ENCODE measurements at places on chromosomes 6 and 20. TPM values are rescaled to one million over a fixed set of nuclear protein-coding genes. Genes with fewer than 3 reads are reported as not detected.

GRCh38 chr6:13147376-13147775 lies 181.0 kb downstream of the TBC1D7 start:
- DNase-seq = no peak

- DNase-seq = no peak
Measured at GRCh38 chr6:56663344-56663743, 20.7 kb upstream of the DST start.

GRCh38 chr6:108009894-108010293 lies 51.9 kb upstream of the SEC63 start:
- no peak for DNase-seq

GRCh38 chr20:12090920-12091319 lies 173.2 kb downstream of the BTBD3 start:
- DNase-seq = no peak

DNA sequence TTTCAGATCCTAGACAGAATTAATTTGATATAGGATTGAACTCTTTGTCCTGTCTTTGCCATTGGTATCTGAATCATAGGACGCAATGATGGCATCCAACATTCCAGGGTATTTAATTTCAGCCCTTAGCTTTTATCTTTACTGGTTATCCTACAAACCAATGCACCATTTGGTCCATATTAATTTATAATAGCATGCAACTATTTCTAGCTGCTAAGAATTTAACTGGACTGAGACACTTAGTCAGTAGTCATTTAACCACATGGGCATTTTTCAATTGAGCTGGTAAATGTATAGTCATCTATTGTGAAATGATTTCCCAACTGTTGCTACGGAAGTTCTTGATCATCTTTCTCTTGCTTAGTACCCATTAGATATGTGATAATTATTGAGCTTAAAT lies 141.1 kb downstream of the CD164 start:
- no peak for DNase-seq

- DNase-seq = no peak
Measured at GRCh38 chr6:129890701-129891100, 29.6 kb upstream of the TMEM244 start.

DNA sequence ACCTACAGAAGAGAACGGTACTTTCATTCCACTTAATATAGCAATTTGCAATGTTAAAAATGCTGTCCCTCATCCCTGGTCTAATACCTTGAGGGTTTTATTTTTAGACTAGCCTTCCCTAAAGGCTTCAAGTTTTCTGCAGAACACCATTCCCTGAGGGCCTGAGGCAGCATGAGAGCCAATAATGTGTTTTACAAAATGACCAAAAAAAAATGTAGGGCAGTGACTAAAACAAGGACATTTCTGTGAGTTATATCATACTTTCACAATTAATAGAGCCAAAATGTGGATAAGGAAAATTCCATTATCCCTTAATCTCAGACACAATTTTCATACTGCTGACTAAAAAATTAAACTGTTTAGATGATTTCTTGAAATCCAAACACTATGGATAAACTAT lies 22.7 kb downstream of the GPR63 start:
- DNase-seq = no peak

DNA sequence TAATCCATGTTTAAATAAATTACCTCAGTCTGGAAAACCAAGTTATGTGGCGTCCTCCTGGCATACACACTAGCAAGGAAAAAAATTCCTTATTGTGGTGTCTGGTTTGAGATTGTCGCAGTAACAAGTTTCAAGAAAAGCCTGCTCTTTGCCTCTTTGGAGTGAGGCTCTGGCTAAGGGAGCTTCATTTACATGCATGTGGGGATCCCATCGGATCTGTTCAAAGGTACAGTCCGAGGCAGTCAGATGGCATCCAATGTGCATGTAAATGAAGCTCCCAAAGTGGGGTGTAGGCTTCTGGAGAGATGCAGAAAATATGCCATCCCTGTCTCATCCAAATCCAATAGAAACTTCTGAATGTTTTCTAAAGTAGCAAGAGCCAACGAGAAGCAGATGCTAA lies 199.5 kb upstream of the FBXL4 start:
- DNase-seq = no peak

DNA sequence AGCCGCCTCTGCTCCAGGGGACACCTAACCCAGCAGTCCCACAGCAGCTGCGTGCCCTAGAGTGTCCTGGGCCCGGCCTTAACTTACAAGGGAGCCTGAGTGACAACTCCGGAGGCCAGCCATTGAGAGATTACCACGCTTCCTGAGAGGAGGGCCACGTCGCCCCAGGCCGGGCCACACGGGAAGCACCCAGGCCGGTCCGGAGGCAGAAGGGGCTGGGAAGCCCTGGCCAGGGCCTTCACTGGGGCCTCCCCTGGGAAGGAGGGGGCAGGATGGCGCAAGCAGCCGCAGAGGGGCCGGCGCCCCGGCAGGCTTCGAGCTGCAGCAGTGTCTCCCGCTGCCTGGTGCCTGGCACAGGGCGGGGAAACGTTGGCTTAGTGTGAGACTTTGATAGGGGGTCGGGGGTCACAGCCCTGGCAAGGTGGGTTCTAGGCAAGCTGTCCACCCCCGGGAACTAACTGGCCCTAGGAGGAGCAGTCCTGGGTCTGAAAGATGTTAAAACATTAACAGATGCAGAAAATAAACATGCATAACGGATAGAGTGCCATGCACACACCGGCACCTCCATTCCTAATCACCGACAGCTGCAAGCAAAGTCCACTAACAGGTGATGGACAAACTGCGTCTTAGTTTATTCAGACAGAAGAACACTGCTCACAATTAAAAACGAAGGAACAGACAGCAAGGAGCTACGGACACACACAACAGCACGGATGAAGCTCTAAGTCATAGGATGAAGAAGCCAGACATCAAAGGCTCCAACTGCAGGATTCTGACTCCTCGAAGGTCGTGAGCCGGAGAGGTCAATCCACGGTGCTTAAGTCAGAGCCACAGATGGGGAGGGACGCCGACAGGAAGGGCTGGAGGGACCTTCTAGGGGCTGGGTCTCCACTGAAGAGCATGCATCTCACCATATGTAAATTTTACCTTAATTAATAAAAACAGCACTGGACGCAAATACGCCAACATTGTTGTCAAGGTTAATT lies 17.4 kb downstream of the CHRNA4 start:
- DNase-seq = no peak

DNA sequence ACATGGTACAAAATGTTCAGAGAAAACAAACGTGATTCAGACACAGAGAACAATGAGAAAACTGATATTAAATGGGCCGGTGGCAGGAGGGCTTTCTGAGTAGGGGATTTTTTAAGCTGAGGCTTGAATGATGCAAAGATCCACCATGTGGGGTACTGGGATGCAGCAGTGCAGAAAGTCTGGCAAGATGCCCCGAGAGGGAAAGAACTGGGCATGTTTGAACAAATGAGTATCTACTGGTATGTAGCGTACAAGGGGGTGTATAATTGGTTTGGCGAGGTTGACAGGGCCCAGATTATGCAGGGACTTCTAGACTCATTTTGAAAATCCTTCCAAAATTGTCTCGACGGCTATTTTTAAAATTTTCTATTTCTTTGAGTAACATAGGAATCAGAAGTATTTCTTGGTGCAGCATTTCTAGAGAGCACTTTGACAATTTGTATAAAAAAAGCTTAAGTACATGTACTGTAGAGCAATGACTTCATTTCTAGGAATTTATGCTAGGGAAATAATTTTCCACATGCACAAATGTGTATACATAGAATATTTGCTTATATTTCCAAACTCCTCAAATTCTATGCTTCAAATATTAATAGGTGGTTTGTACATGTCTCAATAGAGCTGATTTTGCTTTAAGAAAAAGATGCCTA lies 119.6 kb upstream of the DOK5 start:
- no peak for DNase-seq

Gene SLC24A3
- total RNA-seq = not detected

Gene GSTA3
- total RNA-seq = not detected

Gene TRIM15
- not detected for total RNA-seq

Gene MEI4
- not detected for total RNA-seq

Gene GABRR2
- 0.24 TPM for total RNA-seq

Gene TFAP2A
- total RNA-seq = not detected

All from CD8-positive, alpha-beta memory T cell (primary cell).